Fibroblast of upper back skin (primary cell): ENCODE measurements at places on chromosomes 16 and 17.

DNA sequence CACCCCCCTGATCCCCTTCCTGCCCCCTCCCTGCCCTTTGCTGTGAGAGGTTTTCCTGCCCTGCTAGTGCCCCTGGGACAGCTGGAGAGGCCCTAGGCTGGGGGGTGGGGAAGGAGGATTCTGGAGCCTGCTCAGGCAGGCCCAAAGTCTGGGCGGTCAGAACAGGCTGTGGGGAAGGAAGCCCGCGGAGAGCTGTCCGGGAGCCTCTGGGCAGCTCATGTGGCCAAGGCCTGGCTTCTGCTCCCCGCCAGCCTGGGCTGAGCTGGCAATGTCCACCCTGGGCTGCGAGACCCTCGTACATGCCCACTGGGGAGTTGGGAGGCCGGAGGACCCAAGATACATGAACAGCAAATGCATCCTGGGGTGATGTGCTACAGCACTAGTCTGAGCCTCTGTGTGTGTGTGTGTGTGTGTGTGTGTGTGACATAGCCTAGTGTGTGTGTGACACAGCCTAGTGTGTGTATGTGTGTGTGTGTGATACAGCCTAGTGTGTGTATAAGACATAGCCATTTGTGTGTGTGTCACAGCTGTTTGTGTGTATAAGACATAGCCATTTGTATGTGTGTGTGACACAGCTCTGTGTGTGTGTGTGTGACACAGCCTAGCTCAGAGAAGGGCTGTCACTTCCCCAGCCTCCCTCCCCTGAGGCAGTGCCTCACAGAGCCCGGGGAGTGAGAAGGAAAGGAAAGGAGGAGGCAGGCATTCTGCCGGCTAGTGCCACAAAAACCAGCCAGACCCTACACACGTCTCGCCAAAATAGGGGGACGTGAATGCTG is 201.4 kb upstream of the CIBAR2 start:
- no peak for DNase-seq

DNA sequence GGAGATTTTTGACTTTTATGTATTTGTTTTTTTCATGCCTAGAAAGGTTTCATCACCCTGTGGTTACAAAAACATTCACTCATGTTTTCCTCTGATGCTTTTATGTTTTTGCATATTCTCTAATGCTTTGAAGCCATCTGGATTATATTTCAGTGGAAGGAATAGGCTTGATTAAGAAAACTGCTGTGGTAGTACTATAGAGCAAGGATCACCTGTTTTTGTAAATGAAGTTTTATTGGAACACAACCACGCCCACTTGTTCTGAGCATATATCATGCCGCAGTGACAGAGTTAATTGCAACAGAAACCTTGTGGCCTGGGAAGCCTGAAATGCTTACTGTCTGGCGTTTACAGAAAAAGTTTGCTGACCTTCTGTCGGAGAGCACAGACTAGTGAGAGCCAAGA is 11.5 kb downstream of the COX10 start:
- no peak for DNase-seq

DNA sequence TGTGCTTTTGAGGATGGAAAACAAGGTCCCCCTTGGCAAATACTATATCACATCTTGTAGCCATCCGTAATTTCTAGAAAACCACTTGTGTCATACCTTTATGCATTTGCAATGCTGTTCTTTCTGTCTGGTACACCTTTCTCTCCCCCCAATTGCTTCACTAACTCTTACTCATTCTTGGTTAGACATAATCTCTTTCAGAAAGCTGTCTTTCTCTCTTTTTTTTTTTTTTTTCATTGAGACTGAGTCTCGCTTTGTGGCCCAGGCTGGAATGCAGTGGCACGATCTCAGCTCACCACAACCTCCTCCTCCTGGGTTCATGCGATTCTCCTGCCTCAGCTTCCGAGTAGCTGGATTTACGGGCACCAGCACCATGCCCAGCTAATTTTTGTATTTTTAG is 94.9 kb upstream of the C17orf78 start:
- DNase-seq, result no peak

DNA sequence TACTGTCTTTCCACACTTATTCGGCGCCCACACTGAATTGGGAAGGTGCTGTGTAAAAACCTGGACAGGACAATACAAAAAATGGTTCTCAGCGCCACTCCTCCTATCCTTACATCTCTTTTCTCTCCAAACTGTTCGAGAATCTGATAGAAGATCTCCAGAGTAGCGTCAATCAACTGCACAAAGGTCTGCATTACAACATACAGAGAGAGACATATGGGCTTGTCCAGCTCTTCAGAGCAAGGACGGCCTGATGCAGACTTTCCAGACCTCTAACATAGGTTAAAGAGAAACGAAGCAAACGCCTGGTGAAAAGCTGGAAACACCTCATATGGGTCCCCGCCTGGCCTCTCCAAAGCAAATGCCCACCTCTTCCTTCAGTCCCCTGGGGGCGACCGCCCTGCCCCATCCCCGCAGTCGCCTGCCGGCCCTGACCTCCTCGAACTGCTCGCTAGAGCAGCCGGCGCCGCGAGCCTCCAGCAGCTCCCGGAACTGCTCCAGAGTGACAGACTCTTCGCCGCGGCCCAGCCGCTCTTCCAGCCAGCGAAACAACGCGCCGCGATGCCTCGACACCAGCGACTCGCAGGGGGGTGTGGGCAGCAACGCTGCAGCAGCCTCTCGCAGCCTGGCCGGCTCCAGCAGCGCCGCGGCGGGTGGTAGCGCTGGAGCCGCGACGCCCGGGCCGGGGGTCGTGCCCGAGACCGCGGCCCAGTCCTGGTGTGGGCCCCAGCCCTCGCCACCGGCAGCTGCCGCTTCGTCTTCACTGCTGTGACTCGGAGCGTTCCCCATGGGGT is 526 bp downstream of the ZZEF1 start:
- no peak for DNase-seq

DNA sequence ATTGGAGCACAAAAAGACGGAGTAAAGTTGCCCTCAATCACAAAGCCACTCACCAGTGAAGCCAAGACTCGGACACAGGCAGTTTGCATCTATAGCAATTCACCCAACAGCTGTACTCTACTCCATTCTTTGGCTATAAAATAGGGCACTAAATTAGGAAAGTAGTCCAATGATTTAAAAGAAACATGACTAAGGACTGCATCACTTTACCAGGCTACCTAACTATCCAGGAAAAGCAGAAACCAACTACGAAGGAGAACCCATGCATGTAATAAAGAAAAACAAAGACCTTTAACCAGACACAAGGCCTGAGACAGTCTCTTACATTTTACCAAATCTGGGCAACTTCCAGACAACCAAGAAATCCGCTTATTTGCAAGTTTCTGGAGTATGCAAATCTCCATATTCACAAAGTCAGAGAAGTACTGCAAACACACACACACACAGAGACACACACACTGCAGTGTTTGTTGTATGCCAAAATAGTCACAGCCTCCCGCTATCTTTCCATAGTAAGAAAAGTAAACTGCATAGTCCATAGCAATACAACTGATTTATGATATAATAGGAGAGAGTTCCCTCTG is 59.8 kb downstream of the CDH11 start:
- no peak for DNase-seq

DNA sequence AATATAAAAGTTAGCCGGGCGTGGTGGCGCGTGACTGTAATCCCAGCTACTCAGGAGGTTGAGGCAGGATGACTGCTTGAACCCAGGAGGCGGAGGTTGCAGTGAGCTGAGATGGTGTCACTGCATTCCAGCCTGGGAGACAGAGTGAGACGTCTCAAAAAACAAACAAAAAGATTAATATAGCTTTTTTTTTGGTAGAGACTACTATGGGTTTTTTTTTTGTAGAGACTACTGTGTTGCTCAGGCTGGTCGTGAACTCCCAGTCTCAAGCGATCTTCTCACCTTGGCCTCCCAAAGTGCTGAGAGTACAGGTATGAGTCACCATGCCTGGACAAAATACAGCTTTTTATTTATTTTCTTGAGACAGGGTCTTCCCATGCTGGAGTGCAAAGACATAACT is 20.2 kb downstream of the ZNRF1 start:
- DNase-seq, result no peak

- no peak for DNase-seq
Observed at GRCh38 chr17:82681547-82681946, 17.0 kb downstream of the RAB40B start.
